ENCODE measurements at places on chromosomes 12 and 14. TPM values are rescaled to one million over a fixed set of nuclear protein-coding genes. Genes with fewer than 3 reads are reported as not detected.
A peak's percentile ranks its signal among the peaks of the same experiment; 100 is the strongest.

Gene CNOT2
- total RNA-seq: 119 TPM

Gene CMKLR1
- 5.2 TPM for total RNA-seq

DNA sequence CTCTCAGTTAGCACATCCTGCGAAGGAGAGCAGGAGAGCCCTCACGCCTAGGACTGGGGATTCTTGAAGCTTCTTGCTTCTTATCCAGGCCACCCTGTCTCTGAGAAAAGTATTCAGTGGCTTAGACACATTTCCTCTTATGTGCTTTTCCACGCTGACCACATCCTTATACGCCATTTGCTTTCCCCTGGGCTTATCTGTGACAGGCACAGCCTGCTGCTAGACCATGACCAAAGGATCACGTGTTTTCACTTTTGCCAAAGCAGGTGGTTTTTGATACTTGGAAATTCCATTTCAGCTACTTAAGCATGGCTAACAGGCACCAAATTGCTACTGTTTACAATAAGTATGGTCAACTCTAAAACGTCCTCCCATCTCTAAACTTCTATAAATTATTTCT, 587.4 kb downstream of the AACS start:
- DNase-seq: no peak

- DNase-seq: no peak
Measured at GRCh38 chr12:106108185-106108835, 30.4 kb downstream of the NUAK1 start.

GRCh38 chr14:59510966-59511365, 26.6 kb downstream of the JKAMP start:
- no peak for DNase-seq

Gene PLD4
- 2.6 TPM for total RNA-seq

Gene FOXN4
- not detected for total RNA-seq

- DNase-seq: no peak
Measured at GRCh38 chr12:105574056-105574715, 243.7 kb downstream of the C12orf75 start.

Gene ADGRD1
- 80.2 TPM for total RNA-seq

Gene SLC5A8
- not detected for total RNA-seq

Gene IPO4
- total RNA-seq: 69.1 TPM

GRCh38 chr12:133130808-133131128, 341 bp downstream of the ZNF10 start:
- DNase-seq: no peak

- DNase-seq: peak; percentile 14
Measured at GRCh38 chr14:76698631-76699030, 62.6 kb upstream of the VASH1 start.

DNA sequence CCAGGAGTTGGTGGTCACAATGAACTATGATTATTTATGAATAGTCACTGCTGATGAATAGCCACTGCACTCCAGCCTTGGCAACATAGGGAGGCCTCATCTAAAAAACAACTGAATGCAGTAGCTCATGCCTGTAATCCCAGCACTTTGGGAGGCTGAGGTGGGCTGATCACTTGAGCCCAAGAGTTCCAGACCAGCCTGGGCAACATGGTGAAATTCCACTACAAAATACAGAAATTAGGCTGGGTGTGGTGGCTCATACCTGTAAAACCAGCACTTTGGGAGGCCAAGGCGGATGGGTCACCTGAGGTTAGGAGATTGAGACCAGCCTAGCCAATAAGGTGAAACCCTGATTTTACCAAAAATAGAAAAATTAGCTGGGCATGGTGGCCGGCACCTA, 13.5 kb upstream of the FAM177A1 start:
- DNase-seq: no peak

- no peak for DNase-seq
Measured at GRCh38 chr14:91330856-91331255, 86.4 kb upstream of the GPR68 start.

DNA sequence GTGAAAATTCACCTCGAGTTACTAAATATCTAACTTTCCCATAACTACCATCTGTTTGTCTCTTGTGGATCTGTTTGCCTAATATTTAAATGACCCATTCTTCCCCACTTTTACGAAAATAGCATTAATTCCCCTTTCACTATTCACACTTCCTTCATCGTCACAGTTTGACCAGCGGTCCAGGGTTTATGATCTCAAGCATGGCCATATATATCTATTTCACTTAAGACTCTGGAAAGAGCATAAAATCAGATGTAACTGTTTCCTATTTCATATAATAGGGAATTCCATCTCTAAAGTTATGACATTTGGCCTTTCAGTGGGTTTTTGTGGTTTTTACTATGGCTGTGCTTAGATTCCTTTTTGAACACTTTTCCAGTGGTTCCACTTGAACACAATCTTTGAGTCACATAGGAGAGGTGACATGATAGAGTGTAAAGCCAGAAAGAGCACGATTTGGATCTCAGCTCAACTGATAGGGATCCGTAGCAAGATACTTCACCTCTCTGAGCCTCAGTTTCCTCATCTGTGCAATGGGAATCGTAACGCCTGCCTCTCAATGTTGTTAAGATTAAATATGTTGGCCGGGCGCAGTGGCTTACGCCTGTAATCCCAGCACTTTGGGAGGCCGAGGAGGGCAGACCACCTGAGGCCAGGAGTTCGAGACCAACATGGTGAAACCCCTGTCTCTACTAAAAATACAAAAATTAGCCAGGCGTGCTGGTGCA, 754 bp upstream of the BCL2L14 start:
- no peak for DNase-seq

DNA sequence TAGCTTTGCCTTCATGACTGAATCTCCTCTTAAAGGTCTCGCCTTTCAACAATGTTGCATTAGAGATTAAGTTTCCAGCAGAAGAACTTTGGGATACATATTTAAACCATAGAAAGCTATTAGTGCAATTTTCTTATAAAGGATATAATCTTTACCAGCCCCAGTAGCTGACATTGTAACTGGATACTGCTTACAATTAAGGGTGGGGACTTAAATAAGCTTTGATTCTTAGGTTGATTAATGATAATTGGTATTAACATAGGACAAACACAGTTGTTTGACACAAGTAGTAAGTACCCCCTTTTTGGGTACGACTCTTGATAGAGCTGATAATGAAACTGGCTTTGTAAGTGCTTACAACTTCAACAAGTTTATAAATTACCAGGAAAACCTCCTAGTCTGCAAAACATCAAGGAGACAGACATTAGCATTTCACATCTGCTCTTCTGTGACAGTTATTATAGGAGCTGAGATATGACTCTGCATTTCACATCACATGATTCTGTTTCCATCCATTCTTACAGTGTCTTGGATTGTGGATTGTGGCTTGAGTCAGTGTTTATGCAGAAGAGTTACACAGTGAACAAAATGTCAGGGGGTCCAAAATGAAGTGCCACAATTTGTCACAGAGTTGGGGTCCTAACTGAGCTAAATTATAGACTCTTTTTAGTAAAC, 249.1 kb upstream of the E2F7 start:
- DNase-seq: no peak

DNA sequence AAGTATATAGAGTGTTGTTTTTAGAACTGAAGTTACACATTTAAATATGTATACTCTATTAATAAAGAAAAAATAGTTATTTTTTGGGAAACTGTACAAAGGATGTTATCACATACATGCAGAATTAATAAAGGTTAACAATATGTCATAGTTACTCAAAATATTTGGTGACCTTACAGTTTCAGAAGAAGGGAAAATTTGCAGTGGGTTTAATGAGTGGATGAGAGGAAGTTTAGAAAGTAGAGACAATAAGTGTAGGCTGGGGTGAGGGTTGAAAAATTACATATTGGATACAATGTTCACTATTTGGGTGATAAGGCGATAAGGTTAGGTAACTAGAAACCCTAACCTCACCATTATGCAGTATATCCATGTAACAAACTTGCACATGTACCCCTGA, 13.5 kb downstream of the WNK1 start:
- no peak for DNase-seq

- no peak for DNase-seq
Measured at GRCh38 chr14:68677476-68677875, 115.4 kb downstream of the ZFP36L1 start.

DNA sequence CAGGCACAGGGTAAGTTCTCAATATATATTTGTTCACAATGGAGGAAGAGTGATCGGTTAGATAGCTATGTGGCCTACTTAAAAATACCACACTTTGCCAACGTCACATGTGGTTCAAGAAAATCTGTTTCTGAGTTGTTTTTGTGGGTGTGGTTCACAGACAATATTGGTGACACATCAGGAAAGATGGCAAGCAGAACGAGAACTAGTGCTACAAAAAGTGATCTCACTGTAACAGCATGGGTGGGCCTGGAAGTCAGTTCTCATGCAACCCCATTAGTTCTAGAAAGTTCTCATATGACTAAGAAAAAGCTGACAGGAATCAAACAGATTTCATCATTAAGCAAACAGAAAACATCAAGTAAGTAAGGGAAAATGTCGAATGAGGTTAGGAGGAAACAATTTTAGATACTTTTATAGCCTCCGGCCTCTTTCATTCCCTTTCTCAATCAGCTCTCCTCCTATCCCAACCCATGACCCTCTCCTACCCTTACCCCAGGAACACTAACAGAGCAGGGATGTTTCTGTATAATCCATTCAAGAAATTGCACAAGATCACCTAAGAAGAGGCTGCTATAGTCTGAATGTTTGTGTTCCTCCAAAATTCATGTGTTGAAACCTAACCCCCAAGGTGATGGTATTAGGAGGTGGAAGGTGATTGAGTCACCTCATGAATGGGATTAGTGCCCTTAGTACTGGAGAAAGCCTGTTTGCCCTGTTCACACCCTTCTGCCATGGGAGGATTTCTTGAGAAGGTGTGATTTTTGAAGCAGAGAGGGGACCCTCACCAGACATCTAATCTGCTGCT, 15.5 kb upstream of the NTN4 start:
- no peak for DNase-seq

- DNase-seq: no peak
Measured at GRCh38 chr12:31574803-31575575, 15.9 kb downstream of the DENND5B start.

GRCh38 chr12:46669720-46670119, 156.1 kb downstream of the SLC38A4 start:
- no peak for DNase-seq

GRCh38 chr14:72792051-72792788, 101.7 kb downstream of the DPF3 start:
- DNase-seq: no peak

Gene MFAP5
- 17.0 TPM for total RNA-seq

Gene STAB2
- 0.29 TPM for total RNA-seq

Gene GLT8D2
- 13.3 TPM for total RNA-seq

Gene LRRC10
- not detected for total RNA-seq

Gene TSPAN9
- 53.0 TPM for total RNA-seq
